NCI-H187 treated with DMSO at 0.1 percent for 48 hours (cell line): ENCODE measurements at places on chromosomes 1 and 21.

DNA sequence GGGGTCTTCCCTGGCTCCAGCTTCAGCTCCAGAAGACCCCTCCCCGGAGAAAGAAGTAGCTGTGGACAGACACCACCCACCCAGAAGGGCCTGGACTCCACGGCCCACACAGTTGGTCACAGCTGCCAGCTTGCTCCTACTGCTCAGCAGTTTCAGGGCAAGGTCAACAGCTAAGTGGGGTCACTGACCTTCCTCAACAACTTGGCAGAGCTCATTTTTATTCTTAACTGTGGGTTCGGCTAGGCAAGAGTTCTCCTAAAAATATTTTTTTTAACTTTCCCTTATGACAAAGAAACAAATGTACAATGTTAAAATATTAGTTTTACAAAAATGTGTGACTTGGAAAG is 41.9 kb downstream of the CTNNBIP1 start:
- no peak for DNase-seq

GRCh38 chr1:101540161-101540560 is 303.3 kb downstream of the S1PR1 start:
- DNase-seq = no peak

GRCh38 chr21:28822486-28823335 is 170.0 kb downstream of the LTN1 start:
- no peak for DNase-seq

DNA sequence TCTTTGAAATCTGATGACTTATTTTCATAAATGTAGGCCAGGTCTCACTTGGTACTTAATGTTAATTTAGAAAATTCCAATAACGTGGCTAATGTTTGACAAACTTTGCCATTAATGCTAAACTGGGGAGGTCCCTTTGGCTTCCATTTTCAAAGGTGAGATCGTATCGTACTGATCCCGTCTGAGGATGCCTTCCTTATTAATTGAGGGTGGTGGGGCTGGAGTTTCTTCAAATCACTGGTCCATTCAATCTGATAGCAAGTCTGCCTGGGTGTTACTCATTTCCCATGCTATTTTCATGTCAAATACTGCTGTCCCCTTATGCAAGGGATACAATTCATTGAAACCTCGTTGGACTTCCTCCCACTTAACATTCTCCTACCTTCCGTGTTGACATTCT is 327.1 kb downstream of the DISC1 start:
- DNase-seq = no peak

DNA sequence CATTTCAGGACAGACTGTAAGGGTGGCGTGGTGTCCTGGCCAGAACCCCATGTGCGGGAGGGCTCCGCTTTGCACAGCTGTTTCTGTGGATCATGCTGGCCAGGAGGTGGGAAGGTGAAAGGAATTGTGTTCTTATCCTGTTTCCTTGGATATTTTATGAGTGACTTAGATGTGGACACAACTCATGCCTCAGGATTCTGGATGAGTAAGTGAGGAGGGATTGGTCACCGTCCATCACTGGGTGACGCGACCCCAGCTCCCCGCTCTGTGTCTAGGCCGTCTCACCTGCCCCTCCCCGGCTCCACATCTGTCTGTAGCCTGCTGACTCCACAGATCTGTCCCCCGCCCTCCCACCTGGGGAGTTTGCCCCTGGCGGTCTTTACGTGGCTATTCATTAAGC is 48.8 kb downstream of the PIK3CD start:
- DNase-seq = no peak
